ENCODE measurements at places on chromosomes 4 and X. TPM values are rescaled to one million over a fixed set of nuclear protein-coding genes. Genes with fewer than 3 reads are reported as not detected.

DNA sequence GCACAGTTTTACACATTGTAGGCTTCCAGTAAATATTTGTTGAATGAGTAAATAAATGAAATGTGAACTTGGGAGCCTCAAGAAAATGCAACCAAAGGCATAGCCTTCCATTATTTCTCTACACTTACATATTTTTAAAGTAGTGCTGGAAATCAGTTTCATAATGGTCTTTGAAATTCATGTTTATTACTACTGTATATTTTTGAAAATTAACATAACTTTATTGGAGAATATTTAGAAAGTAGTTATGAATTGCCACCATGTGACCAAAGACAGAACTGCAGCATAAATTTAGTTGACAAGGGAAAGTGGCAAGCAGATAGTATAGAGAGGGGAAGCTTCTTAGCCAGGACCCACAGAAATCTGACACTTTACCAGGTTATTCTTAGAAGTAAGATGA lies 6.4 kb downstream of the TCEAL8 start:
- DNase-seq: no peak

UCP1 gene
- total RNA-seq: not detected

GRCh38 chr4:146661367-146661766 lies 22.7 kb downstream of the POU4F2 start:
- no peak for DNase-seq

DNA sequence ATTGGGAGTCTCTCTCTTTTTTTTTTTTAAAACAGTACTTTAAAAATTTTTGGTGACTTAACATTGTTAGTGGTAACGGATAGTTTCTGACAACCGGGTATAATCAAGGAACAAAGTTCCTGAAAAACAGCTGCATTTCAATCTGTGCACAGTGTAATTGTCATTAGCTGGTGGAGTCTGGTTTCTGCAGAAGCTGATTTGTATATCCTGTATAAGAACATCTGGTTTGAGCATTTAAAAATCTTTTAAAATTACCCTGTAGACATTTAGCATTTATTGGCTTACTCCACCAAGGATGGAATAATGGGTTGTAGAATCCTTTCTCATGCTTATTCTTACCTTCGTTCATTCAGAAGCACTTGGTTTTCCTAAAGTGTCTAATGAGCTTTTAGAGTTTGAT lies 11.2 kb downstream of the JADE1 start:
- DNase-seq: no peak

MYOZ2 gene
- 12.0 TPM for total RNA-seq

CTAG2 gene
- total RNA-seq: not detected

PWWP3B gene
- not detected for total RNA-seq

- DNase-seq: peak; percentile 32
Observed at GRCh38 chrX:52217494-52218160, 32.9 kb downstream of the MAGED4 start.

DNA sequence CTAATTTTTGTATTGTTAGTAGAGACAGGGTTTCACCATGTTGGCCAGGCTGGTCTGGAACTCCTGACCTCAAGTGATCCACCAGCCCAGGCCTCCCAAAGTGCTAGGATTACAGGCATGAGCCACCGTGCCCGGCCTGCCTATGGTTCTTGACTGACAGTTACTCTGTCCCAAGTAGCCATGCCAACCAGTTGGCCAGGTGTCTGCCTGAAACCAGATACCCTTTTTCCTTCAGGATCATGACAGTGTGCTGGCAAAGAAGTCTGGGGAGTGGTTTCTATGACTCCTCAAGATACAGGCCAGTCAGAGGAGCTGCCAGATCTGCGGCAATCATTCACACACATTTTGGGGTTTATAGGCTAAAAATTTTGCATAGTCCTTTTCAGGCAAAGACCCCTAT lies 1.7 kb upstream of the LAS1L start:
- DNase-seq: no peak

GRCh38 chrX:107827030-107827831 lies 1.6 kb downstream of the MID2 start:
- no peak for DNase-seq

- no peak for DNase-seq
Observed at GRCh38 chrX:123580792-123581191, 152.1 kb downstream of the THOC2 start.

DNA sequence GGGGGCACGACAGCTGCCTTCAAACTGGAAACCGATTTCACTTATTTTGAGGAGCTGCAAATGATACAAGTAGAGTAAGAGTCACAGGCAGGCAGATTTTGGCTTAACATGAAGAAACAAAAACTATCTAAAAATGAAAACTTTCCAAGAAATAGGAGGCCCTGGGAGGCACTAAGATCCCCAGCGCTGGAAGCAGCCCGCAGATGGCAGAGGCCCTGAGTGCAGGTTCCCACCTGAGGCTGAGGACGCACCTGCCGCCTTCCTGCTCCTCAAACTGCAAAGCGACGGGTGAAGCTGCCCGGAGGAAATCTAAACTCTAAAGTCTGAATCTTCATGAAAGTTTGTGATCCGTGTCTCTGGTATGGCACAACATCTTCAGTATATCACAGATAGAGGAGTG lies 138.7 kb downstream of the AFAP1 start:
- no peak for DNase-seq

GRCh38 chr4:160318567-160319220 lies 1215.8 kb downstream of the RAPGEF2 start:
- DNase-seq: no peak

DNA sequence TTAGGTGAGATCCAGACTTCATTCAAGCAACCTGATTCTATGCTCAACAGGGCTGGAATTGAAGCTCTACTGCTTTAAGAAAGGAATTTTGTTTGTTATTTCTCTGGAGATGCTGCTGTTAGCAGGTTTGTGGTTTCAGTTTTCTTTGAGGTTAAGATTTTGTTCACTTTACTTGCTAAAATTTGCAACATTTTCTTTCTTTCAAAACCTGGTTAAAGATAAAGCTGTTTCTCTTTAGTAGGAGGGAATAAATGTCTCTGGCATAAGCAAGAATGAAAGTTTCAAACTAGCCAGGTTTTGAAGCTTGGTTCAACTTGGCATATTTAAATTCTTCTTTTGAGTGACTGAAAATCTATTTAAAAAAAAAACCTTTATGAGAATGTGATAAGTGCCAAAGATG lies 660.6 kb upstream of the NR3C2 start:
- DNase-seq: no peak

NEXMIF gene
- 3.2 TPM for total RNA-seq

GRCh38 chr4:149158817-149159216 lies 656.8 kb downstream of the IQCM start:
- no peak for DNase-seq

DNA sequence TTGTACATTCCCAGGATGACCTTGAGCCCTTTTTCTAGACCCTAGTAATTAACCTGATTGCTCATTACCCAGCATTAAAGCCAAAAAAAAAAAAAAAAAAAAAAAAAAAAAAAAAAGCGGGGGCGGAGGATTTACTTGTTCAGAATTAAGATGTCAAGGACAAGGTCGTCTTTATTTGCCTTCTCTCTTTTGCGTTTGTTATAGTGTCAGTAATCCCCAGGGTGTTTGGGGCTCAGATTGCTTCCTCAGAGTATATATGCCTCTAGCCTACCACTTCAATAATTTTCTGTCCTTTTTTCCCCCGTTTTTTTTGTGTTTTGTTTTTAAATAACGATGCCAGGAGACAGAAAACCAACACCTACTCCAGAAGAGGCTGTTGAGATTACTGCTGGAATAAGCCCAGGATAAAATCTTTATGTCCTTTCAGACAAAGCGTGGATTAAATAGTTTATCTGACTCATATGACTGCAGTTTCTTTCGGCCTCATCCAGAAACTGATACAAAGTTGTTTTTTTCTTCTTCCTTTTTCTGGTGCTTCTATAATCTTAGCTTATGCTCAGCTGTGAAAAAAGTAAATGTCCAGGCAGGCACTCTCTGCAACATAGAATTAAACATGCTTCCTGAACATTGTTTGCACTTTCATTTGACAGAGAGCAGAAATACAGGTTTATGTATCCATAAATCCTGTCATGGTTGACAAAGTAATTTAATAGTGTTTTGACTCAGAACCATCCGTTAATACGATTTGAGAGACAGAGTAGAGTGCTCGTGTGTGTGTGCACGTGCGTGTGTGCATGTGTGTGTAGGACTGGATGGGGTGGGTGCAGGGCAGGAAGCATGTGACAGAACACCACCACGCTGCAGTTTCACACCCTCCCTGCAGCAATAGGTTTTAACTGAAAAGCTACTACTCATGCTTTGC lies 138.6 kb downstream of the AFF1 start:
- no peak for DNase-seq

PHKA2 gene
- total RNA-seq: 30.2 TPM

GRCh38 chr4:114613560-114613959 lies 15.0 kb downstream of the UGT8 start:
- DNase-seq: no peak

DNA sequence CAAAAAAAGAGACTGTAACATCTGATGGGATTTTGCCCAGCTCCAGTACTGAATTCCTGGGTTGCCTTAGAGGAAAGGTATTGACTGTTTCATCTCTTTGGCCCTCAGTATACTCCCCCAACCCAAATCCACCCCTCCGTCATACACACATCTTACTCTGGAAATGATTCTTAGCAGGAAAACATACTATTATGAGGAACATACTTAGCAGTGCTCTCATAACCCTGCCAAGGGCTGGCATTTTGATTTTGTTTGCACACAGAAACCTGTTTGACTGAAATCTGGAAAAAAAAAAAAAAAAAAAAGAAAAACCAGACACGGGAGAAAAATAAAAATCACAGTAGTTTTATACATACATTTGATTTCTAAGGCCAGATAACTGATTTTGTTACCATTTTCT lies 19.4 kb upstream of the AR start:
- no peak for DNase-seq

NXF2 gene
- not detected for total RNA-seq

- peak; percentile 74 for DNase-seq
Observed at GRCh38 chr4:123832173-123833026, 435.8 kb downstream of the SPRY1 start.

CT45A10 gene
- total RNA-seq: not detected

- DNase-seq: no peak
Observed at GRCh38 chr4:141595531-141595930, 40.9 kb upstream of the IL15 start.

GRCh38 chr4:168853770-168854169 lies 156.3 kb downstream of the CBR4 start:
- DNase-seq: no peak

- no peak for DNase-seq
Observed at GRCh38 chr4:128163177-128164117, 102.3 kb downstream of the LARP1B start.

- no peak for DNase-seq
Observed at GRCh38 chrX:13001961-13002671, 27.2 kb downstream of the TMSB4X start.

CT45A8 gene
- total RNA-seq: not detected

C4orf33 gene
- total RNA-seq: 8.4 TPM

GRIA3 gene
- total RNA-seq: 12.4 TPM

DNA sequence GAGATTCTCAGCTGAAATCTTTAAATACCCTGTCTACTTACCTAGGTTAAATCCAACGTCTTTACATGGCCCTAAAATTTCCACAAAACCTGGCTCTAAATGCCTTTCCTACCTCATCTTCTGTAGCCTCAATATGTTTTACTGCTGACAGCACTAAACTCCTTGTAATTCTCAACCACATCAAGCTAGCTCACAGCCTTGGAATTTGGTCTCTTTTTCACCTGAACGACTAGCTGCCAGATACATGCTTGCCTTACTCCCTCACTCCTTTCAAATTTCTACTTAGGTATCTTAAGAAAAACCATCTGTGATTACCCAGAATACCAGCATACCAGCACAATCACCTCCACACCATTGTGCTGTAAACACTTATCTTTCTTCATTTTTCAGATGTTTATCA lies 635.6 kb upstream of the PCDH10 start:
- no peak for DNase-seq

GRCh38 chr4:56038487-56039162 lies 89.9 kb downstream of the CEP135 start:
- no peak for DNase-seq

DNA sequence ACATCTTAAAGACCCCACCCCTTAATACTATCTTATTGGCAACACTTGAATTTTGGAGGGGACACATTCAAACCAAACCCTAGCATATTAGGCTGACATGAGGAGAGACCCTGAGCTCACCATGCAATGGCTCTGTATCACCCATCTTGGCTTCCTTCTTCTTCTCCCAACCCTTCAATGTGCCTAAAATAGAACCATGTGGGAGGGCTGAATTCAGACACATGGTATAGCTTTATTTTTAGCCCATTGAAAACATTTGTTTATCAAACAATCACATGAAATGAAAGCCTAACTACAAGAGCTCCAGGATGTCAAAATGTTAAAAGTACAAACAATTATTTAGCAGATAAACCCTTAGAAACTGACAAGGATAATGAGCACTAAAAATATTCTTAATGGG lies 81.6 kb downstream of the RASL11B start:
- no peak for DNase-seq

PDGFC gene
- 45.6 TPM for total RNA-seq

- no peak for DNase-seq
Observed at GRCh38 chrX:120727452-120727851, 97.6 kb upstream of the C1GALT1C1 start.

- no peak for DNase-seq
Observed at GRCh38 chrX:65862638-65863037, 177.2 kb downstream of the VSIG4 start.
